ENCODE measurements at places on chromosomes 16 and 17. TPM values are rescaled to one million over a fixed set of nuclear protein-coding genes. Genes with fewer than 3 reads are reported as not detected.

Gene ADAD2
- not detected for total RNA-seq

Gene CBX8
- 1.6 TPM for total RNA-seq

DNA sequence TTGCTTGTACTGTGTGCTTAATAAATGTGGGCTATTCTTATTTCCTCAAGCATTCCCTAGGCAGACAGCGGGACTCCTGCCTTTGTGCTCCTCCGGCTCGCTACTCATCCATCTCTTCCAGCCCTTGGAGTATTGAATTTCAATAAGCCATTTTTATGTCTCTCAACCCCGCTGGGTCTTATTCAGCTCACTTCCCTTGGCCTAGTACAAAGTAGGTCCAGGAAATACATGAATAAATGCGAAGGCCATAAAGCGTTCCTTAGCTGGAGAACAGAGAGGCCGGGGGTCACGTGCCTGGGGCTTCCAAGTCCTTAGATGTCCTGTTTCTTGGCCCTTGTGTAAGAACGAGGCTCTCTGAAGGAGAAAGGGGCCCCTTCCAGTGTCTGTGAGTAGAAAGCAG, 236.7 kb upstream of the ASIC2 start:
- no peak for ATAC-seq

GRCh38 chr17:29524692-29525091, 42.1 kb downstream of the ABHD15 start:
- no peak for ATAC-seq

- no peak for ATAC-seq
These were observed 49.2 kb upstream of the MAP3K14 start for GRCh38 chr17:45366049-45366448.

DNA sequence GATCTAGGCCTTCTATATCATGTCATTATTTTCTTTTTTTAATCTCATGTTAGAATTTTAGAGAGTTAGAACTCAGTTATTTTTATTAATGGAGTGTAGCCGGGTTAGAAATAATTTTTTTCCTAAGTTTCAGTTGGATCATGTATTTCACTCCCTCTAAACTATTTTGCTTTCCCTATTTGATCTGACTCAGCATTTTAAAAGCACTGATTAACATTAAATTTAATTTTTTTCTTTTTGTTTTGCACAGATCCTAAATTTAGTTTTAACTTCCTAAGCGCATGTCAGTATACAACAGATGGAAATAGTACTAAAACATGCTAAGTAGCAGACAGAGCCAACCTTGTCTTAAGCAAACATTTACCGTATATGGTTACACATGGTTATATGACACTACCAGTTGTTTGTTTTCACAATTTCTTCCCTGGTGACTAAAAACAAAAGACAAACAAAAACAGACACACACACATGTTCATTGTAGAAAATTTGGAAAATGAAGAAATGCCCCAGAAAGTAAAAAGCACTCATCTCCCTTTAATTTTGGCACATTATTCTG, 33.6 kb upstream of the RAB11FIP4 start:
- no peak for ATAC-seq

DNA sequence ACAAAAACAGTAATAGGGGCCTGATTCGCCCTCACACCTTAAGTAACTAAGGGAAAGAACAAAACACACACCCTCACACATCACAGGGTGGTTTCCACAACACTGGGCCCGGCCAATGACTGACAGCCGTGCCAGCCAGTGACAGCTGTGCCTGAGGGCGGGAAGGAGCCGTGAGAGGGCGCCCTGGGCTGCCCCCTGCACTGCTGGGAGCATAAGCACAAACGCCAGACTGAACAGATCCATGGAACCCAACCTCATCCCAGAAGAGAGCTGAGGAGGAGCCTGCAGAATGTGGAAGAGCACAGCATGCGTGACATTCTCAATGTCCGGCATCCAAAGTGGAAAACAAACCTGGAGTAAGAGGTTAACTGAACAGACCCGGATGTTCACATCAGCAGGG, 16.0 kb downstream of the CSNK1D start:
- peak; percentile 99 for ATAC-seq

- no peak for ATAC-seq
These were observed 7.6 kb downstream of the SNRNP25 start for GRCh38 chr16:60929-61878.

GRCh38 chr17:76633628-76634328, 9.8 kb downstream of the ST6GALNAC1 start:
- ATAC-seq = no peak

Gene CPHXL2
- total RNA-seq = not detected

DNA sequence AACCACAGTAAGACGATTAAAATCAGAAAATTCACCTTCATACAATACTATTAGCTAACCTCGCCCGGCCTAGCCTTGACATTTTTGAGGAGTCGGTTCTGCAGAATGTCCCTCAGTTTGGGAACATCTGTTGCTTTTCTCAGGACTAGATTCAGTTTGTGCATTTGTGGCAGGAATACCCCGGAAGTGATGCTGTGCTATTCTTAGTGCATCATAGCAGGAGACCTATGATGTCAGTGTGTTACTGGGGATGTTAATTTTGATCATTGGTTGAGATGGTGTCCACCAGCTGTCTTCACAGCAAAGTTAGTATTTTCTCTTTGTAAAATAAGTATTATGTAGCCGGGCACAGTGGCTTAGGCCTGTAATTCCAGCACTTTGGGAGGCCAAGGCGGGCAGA, 21.5 kb upstream of the HELZ start:
- no peak for ATAC-seq

Gene CLEC19A
- total RNA-seq = not detected
